Mesothelial cell of epicardium (in vitro differentiated cells): ENCODE measurements at places on chromosomes 16 and 17. TPM values are rescaled to one million over a fixed set of nuclear protein-coding genes. Genes with fewer than 3 reads are reported as not detected.
A peak's percentile ranks its signal among the peaks of the same experiment; 100 is the strongest.

DNA sequence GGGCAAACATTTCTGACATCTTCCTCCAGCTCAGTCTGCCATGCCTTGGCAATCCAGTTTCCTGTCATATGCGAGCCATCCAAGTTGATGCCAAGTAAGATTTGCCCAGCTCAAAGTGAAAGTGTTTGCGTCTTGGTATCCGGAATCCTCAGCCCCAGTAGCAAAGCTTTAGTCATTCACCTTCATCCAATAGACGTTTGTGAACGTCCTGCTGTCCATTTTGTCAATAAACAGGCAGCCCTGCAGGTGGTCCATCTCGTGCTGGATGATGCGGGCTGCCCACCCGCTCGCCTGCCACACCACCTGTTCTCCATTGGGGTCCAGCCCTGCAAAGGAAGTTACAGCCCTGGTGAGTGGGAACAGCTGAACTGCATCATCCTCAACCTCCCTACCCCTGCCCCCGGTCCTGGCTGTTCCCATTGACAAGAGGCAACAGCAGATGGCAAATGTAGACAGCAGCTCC is 1.5 kb downstream of the PDF start:
- no peak for DNase-seq
- H3K36me3 ChIP-seq = peaks cover 17% of the 10 kb centered on the region
- peaks cover 17% of the 10 kb centered on the region for H3K4me1 ChIP-seq
- peak overlapping the region; percentile 21 for H3K27ac ChIP-seq

DNA sequence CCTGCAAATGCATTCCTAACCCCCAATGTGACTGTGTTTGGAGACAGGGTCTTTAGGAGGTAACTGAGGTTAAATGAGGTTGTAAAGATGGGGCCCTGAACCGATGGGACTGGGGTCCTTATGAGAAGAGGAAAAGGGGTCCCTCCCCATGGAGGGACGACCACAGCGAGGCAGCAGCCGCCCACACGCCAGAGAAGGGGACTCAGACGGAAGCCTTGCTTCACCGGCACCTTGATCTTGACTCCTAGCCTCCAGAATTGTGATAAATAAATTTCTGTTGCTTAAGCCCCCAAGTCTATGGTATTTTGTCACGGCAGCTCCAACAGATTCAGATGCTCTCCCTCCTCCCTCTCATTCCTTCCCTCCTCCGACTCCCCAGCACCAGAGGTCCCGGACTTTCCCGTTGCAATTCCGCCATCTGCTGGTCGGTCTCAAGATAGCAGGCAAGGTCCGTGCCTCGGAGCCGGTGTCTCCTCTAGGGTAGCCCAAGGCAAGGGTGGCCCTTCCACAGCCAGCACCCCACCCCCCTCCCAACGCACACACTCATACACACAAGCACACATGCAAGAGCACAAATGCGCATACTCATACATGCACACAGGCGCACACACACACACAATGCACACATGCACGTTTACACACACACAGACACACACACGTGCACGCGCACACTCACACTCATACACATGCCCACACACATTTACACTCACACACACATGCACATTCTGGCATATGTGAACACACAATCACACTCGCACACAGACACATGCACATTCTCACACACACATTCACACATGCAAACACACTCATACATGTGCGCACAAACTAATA is 23.1 kb upstream of the C16orf78 start:
- no peaks in the 10 kb centered on the region for H3K4me1 ChIP-seq
- peaks cover 61% of the 10 kb centered on the region for H3K27me3 ChIP-seq
- H3K36me3 ChIP-seq = no peaks in the 10 kb centered on the region
- no peak overlapping the region for H3K4me3 ChIP-seq

The MED31 gene
- 11.8 to 13.5 TPM (median 12.1 TPM) in 3 replicates for total RNA-seq

DNA sequence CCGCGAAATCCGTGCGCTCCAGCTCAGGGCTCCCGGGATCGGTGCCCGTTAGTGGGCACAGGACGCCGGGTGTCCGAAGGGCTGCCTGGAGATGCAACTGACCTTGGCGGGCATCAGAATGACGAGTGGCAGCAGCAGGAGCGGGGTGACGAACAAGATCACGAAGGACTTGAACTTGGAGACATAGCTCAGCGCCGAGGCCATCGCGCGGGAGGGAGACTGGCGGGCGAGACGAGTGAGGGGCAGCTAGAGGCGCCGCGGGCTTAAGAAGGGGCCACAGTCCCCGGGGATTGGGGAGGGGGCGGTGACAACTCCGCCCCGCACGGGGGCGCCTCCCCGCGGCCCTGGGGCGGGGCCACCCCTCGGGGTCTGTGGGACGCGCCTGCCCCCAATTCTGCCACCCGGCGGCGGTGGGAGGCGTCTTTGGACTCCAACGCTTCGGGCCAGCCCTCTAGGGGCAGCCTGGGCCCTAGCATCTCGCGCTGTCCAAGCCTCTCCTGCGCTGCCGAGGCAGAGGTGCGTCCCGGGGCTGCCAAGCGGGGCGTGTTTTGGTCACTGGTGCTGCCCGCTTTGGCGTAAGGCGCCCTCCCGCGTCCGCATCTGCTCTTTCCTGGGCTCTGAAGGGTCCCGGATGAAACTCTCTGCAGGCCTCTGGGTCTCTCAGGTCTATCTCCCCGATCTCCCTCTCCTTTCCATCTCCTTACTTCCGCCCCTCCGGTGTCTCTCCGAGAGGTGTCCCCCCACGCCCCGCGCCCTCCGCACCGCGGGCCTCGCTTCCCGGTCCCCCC is at the start of gene SLC13A5:
Gene SLC13A5, minus strand, starts transcription at position 240 of the 788 bp plus-strand sequence. Its CDS starts 36 bp downstream, at position 204.
- H3K36me3 ChIP-seq = no peaks in the 10 kb centered on the region
- peaks cover 86% of the 10 kb centered on the region for H3K27me3 ChIP-seq

The KRTAP2-2 gene
- not detected in 3 replicates for total RNA-seq

DNA sequence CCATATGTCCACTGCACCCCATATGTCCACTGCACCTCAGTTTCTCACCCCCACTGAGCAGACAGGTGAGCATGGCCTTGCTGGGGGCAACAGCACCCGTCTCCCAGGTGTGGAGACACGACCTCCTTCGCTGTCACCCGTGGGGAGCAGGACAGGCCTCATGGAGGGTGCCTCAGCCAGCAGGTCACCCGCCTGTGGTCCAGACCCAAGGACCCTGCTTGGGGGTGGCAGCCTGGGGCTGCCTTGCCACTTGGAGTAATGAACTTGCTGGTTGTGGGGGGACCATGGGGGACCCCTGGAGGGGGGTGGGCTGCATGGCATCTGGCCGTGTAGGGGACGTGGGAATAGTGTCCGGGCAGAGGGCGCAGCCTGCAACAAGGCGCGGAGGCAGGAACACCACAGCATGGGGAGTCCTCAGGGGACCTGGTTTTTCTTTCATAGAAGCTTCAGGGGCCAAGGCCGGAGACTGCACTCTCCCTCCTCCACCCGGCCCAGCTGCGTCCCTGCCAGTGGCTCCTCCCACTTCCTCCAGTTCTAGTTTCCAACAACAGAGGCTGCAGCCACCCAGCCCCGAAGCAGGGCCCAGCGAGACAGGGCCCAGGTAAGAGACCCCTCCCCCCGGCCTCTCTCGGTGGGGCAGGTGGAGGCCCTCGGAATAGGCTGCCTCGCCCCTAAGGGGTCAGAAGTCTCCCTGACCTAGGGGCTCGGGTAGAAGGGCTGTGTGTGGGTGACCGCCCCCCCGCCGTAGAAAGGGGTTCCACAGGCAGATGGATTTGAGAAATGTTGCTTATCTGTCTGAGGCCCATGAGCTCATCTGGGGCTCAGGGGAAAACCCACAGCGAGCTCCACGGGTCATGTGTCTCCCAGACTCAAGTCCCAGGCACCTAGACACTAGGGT is at the start of gene NHLRC4:
Gene NHLRC4, plus strand, starts transcription at position 531 of the 898 bp plus-strand sequence. CDS start 1,043 bp downstream, outside the sequence.
- peaks cover 35% of the 10 kb centered on the region for H3K4me1 ChIP-seq
- peaks cover 14% of the 10 kb centered on the region for H3K27me3 ChIP-seq
- H3K27ac ChIP-seq = peak within 1 kb of the TSS; percentile 72
- H3K36me3 ChIP-seq = no peaks in the 10 kb centered on the region
- DNase-seq = no peak

DNA sequence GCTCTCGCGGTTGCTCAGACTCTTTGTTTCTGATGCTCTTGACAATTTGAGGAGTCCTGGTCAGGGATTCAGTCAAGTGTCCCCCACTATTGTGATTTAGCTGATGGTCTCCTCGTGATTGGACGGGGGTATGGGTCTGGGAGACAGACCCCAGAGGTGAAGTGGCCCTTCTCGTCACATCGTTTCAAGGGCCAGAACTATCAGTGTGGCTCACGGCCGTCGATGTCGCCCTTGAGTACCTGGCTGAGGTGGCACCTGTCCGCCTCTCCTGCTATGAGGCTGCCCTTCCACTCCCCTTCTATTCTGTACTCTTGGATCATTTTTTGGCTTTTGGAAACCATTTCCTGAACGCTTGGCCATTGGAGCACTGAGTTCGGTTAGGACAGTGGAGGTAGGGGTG is 7.4 kb upstream of the MEAK7 start:
- H3K36me3 ChIP-seq = no peaks in the 10 kb centered on the region
- DNase-seq = no peak
- H3K4me3 ChIP-seq = no peak overlapping the region
- peaks cover 42% of the 10 kb centered on the region for H3K4me1 ChIP-seq

GRCh38 chr16:75239542-75240122 is 11.8 kb downstream of the BCAR1 start:
- H3K4me1 ChIP-seq = peaks cover 38% of the 10 kb centered on the region
- DNase-seq = no peak
- no peaks in the 10 kb centered on the region for H3K27me3 ChIP-seq
- H3K27ac ChIP-seq = peak overlapping the region; percentile 91

The KRTAP16-1 gene
- not detected in 3 replicates for total RNA-seq

The KCNH6 gene
- 0.16 TPM in 1 of 3 replicates, not detected in the others for total RNA-seq

The CCL14 gene
- not detected in 3 replicates for total RNA-seq

The KIF19 gene
- not detected in 3 replicates for total RNA-seq

GRCh38 chr16:74691093-74691855 is 9.4 kb downstream of the MLKL start:
- H3K4me1 ChIP-seq = peaks cover 4% of the 10 kb centered on the region
- DNase-seq = no peak
- H3K36me3 ChIP-seq = no peaks in the 10 kb centered on the region
- H3K4me3 ChIP-seq = no peak overlapping the region

GRCh38 chr17:58402047-58402446 is 15.3 kb downstream of the RNF43 start:
- peaks cover 87% of the 10 kb centered on the region for H3K4me1 ChIP-seq
- H3K27ac ChIP-seq = peak overlapping the region; percentile 85
- H3K4me3 ChIP-seq = no peak overlapping the region
- peaks cover 6% of the 10 kb centered on the region for H3K36me3 ChIP-seq
- DNase-seq = no peak

GRCh38 chr17:52606098-52606497 is 447.6 kb upstream of the CA10 start:
- no peaks in the 10 kb centered on the region for H3K4me1 ChIP-seq
- H3K36me3 ChIP-seq = no peaks in the 10 kb centered on the region
- H3K27ac ChIP-seq = no peak overlapping the region

DNA sequence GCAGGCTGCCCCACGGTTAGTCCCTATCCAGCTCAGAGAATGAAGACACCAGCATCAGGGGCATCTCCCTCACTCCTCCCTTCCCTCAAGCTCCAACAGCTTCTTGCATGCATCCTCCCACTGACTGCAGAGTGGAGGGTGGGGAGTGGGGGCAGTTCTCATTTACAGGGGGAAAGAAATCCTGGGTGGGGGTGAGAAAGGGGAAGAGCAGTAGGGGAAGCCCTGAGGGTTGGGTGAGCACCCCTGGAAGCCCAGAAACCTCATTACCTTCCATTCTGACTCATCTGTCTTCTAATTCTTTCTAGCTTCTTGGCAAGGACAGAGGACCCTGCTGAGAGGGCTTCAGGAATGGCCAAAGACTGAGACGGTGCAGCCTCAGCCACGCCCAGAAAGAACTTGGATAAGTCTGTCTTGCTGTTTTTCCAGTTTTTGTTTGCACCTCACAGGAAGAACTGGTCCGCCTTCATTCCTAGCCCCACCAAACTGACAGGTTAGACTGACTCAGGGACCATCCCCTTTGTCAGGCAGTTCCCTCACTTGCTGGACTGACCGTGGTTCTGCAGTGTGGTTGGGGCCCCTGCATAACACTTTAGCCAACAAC is 52.5 kb upstream of the WSB1 start:
- no peaks in the 10 kb centered on the region for H3K27me3 ChIP-seq
- peaks cover 67% of the 10 kb centered on the region for H3K4me1 ChIP-seq
- no peaks in the 10 kb centered on the region for H3K36me3 ChIP-seq
- H3K27ac ChIP-seq = peak overlapping the region; percentile 98
- DNase-seq = peak; percentile 80

- no peaks in the 10 kb centered on the region for H3K27me3 ChIP-seq
- H3K4me1 ChIP-seq = peaks cover 6% of the 10 kb centered on the region
- no peak overlapping the region for H3K4me3 ChIP-seq
Observed at GRCh38 chr16:67881621-67882161, 3.0 kb upstream of the NRN1L start.

The KRTAP1-1 gene
- not detected in 3 replicates for total RNA-seq

- no peaks in the 10 kb centered on the region for H3K4me1 ChIP-seq
- DNase-seq = no peak
- H3K36me3 ChIP-seq = no peaks in the 10 kb centered on the region
- no peak overlapping the region for H3K27ac ChIP-seq
- H3K4me3 ChIP-seq = no peak overlapping the region
- peaks cover 19% of the 10 kb centered on the region for H3K27me3 ChIP-seq
Observed at GRCh38 chr16:80250381-80250780, 290.4 kb upstream of the DYNLRB2 start.

DNA sequence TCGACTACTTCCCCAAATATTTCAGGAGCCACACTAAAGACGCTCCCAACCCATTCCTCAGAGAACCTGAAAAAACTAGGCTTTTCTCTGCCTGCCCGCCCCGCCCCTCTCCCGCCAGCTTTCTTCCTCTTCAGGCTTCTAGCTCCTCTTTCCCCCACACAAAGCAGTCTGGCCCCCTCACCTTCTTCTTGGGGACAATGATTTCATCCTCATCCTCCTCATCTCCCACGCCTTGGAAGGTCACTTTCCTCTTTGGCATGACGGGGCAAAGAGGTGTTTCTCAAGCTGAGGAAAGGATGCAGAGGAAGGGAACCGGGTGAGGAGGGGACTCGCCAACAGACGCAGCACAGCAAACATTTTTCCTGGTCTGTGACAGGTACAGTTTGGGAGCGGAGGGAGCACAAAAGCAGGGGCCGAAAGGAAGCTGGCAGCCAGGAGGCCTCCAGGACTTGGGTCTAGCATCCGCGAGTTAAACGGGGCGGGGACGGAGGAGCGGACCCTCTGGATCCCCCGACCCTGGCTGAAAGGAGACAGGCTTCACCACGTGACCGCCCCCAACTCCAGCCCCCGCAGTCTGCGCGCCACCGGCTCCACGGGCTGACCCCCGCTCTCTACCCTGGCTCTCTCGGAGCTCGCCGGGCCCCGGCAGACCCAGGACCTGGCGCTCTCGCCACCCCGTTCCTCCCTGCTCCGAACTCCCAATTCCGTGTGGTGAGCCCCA is 525 bp downstream of the CD2BP2 start:
- H3K36me3 ChIP-seq = peaks cover 13% of the 10 kb centered on the region
- DNase-seq = no peak
- H3K4me1 ChIP-seq = peaks cover 17% of the 10 kb centered on the region

GRCh38 chr16:55842369-55843104 is 9.6 kb upstream of the CES1 start:
- H3K4me1 ChIP-seq = no peaks in the 10 kb centered on the region
- H3K27me3 ChIP-seq = peaks cover 40% of the 10 kb centered on the region
- H3K4me3 ChIP-seq = no peak overlapping the region
- H3K27ac ChIP-seq = no peak overlapping the region
- H3K36me3 ChIP-seq = no peaks in the 10 kb centered on the region

The LGALS9B gene
- not detected in 3 replicates for total RNA-seq

GRCh38 chr16:19436540-19436939 is 18.9 kb downstream of the TMC5 start:
- H3K4me3 ChIP-seq = no peak overlapping the region
- no peaks in the 10 kb centered on the region for H3K36me3 ChIP-seq
- no peaks in the 10 kb centered on the region for H3K4me1 ChIP-seq
- H3K27me3 ChIP-seq = no peaks in the 10 kb centered on the region
- H3K27ac ChIP-seq = no peak overlapping the region
- no peak for DNase-seq
